Right renal cortex interstitium (tissue), 3 donors: ENCODE measurements at places on chromosomes 12 and 14. TPM values are rescaled to one million over a fixed set of nuclear protein-coding genes. Genes with fewer than 3 reads are reported as not detected.

The EPYC gene
- polyA plus RNA-seq: not detected

The SGPP1 gene
- 32.5 TPM for polyA plus RNA-seq

The ASPG gene
- 10.8 TPM for polyA plus RNA-seq

DNA sequence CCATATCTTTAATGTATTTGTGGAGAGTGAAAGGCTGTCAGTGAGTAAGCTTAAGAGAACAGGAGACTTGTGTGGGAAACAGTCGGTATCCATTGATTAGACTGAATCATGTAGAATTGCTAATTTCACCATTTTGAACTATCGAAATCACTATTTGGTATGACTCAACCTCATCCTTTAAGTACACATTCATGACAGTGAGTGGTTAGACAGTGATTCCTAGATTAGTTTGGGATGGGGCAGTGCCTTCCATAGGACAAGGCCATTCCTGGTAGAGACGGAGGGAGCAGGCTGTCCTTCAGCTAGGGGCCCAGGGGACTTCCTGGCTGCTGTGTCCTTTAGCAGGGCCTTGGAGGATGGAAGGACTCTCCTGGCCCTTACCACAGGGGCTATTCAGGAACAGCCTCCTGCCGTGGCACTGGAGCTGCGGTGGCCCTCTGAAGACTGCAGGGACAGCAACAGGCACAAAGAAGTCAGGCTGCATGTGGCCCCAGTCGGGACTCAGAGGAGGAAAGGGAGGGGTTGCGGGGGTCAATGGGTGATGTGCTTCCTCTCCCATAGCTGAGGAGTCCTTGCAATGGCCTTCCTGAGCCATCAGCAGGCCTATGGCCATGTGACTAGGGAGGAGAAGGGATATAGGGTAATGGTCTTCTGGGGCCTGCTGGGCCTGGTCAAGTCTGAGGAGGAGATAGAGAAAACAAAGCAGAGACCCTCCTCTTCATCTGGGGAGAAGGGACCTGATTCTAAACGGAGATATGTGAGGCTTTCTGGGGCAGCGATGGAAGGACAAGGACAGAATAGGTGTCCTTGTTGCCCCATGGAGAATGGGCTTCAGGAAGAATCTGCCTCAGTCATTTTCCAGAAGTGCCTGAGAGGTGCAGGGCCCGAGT, 11.2 kb downstream of the SERPINA1 start:
- DNase-seq: no peak

DNA sequence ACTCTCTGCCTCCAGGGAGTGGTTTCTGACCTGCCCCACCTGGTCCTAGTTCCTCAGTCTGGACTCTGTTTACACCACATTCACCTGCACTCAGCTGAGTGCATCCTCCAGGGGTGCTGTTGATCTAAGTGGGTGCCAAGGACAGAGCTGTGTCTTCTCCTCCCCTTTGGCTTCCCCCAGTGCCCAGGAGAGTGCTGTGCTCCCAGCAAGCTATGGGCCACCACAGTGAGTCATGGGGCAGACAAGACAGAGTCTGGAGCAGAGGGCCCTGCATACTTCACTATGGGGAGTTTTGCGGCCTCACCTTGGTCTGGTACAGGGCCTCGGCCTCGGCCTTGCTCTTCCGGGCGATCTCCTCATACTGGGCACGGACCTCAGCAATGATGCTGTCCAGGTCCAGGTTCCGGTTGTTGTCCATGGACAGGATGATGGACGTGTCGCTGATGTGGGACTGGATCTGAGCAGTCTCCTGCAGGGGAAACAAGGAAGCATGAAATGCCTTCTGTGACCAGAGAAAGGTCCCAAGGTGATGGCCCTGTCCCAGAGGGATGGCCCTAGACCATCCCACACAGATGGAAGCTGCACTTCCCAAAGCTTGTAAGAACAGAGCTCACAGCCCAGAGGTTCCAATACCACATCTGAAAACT, 4.9 kb downstream of the KRT73 start:
- DNase-seq: no peak

GRCh38 chr14:74670726-74671411, 42.0 kb downstream of the AREL1 start:
- no peak for DNase-seq
